Muscle of leg (tissue), 16 donors: ENCODE measurements at places on chromosomes 7 and 10. TPM values are rescaled to one million over a fixed set of nuclear protein-coding genes. Genes with fewer than 3 reads are reported as not detected.
A peak's percentile ranks its signal among the peaks of the same experiment; 100 is the strongest.

- no peaks in the 10 kb centered on the region for H3K27me3 ChIP-seq
- peaks cover 55% of the 10 kb centered on the region for H3K36me3 ChIP-seq
- peak overlapping the region; percentile 35 for H3K27ac ChIP-seq
- DNase-seq, result peak; percentile 25
- H3K4me1 ChIP-seq, result peaks cover 9% of the 10 kb centered on the region
Measured at GRCh38 chr7:139618482-139619366, 95.2 kb downstream of the CLEC2L start.

DNA sequence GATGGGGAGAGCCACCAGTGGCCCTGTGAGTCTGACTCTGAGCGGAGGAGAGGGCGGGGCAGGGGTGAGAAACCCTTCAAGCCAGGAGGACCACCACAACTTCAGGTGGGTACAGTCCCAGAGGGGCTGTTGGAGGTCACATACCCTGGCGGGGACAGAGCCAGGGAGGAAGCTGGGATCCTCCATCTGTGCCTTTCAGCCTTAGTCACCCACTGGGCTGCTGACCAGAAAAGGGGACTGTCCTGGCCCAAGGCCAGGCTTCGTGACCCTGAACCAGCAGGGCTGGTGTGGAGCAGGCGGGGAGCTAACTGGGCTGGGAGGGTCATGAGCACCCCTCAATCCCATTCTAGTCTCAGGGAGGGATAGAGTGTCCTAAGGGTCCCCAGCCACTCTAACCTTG, 1.5 kb upstream of the CALHM3 start:
- DNase-seq, result no peak
- peaks cover 5% of the 10 kb centered on the region for H3K4me1 ChIP-seq
- no peak overlapping the region for H3K27ac ChIP-seq
- H3K4me3 ChIP-seq, result no peak overlapping the region
- no peaks in the 10 kb centered on the region for H3K36me3 ChIP-seq
- H3K27me3 ChIP-seq, result peaks cover 3% of the 10 kb centered on the region

MSMB gene
- not detected for total RNA-seq

DNA sequence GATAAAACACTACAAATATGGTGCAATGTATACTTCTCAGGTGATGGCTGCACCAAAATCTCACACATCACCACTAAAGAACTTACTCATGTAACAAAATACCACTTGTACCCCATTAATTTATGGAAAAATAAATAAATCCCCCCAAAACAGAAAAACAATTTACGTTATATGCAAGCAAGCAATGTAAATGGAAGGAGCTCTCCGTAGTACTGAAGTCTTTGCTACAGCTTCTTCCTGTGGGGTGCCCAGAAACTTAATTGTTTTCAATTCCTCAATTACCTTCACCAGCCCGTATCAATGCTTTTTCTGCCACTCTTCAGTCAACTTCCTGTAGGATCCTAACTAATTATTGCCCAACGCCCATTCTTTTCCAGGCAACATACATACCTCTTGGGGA, 138.1 kb downstream of the RELN start:
- no peaks in the 10 kb centered on the region for H3K36me3 ChIP-seq
- DNase-seq, result peak; percentile 22
- H3K4me3 ChIP-seq, result no peak overlapping the region

DNA sequence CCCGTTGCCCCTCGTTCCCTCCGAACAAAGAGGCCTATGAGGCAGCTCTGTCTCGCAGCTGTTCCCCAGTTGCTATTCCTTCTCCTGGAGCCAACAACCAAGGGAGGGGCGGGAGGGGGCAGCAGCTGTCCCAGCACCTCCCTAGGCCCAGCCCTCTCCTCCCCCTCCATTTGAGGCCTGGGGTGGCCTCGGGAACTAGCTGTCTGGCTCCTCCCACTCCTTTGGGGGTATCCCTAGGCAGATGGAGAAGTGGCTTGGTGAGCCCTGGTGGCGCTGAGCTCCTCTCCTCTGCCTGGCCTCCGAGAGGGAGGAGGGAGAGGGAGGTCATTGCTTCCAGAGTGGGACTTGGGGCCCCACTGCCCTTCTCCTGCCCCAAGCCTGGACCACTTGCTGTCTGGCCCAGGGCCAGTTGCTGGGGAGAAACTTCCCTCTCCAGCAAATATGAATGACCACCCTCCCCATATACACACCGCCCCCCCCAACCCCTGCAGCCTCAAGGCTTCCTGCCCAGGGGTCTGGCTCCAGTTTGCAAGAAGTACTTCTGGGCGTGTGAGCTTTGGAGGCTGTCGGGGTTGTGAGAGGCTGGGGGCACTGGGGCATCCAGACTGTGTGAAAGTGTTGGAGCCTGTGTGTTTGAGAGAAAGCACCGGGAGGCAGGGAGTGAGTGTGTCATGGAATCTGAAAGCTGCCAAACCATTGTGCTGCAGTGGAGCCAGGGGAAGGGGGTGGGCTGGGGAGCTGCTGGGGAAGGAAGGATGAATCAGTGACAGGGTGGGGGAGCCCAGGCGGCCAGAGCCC, 3.1 kb downstream of the FLNC start:
- peaks cover 41% of the 10 kb centered on the region for H3K36me3 ChIP-seq
- peaks cover 18% of the 10 kb centered on the region for H3K27me3 ChIP-seq
- H3K4me3 ChIP-seq, result peak overlapping the region; percentile 97
- H3K27ac ChIP-seq, result peak overlapping the region; percentile 98
- peaks cover 78% of the 10 kb centered on the region for H3K4me1 ChIP-seq
- peak; percentile 99 for DNase-seq

- H3K4me3 ChIP-seq, result no peak overlapping the region
- H3K27me3 ChIP-seq, result no peaks in the 10 kb centered on the region
- H3K4me1 ChIP-seq, result no peaks in the 10 kb centered on the region
- no peak overlapping the region for H3K27ac ChIP-seq
- no peak for DNase-seq
Measured at GRCh38 chr7:111104710-111105109, 13.8 kb downstream of the LRRN3 start.
